ENCODE measurements at places on chromosomes 2 and 18.

GRCh38 chr18:24913507-24914170 lies 438.3 kb downstream of the ZNF521 start:
- no peak for DNase-seq

GRCh38 chr2:201697899-201698298 lies 545 bp downstream of the MPP4 start:
- no peak for DNase-seq

DNA sequence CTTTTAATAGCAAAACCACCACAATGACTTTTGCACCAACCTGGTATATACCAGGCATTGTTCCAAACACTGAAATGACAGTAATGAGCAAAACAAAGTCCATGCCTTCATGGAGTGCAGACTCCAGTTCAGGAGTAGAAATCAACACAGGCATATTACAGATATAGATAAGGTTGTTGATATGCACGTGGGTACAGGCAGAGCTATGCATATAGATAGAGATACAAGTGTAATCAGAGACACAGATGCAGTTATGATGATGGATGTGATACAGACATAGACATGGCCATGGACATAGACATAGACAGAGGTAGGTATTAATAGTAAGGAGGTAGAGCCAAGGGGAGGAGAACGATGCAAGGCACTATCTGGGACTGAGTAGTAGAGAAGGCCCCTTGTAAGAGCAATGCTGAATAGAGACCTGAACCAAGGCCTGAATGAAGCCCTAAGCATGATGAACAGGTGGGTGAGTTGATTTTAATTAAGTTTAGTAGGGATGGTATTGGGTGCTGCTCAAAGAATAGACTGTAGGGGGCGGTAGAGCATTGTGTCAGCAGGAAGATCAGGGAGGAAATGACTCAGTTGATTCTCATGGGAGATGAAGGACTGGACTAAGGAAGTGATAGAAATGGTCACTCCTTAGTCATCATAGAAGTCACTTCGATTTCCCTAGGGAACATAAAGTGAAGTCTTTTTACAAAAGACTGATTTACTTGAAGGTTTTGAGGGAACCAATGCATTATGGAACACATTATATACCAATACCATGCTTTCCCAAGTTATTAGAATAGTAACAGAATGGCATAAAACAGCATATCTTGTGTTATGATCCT lies 39.4 kb downstream of the CMPK2 start:
- DNase-seq, result peak; percentile 57

DNA sequence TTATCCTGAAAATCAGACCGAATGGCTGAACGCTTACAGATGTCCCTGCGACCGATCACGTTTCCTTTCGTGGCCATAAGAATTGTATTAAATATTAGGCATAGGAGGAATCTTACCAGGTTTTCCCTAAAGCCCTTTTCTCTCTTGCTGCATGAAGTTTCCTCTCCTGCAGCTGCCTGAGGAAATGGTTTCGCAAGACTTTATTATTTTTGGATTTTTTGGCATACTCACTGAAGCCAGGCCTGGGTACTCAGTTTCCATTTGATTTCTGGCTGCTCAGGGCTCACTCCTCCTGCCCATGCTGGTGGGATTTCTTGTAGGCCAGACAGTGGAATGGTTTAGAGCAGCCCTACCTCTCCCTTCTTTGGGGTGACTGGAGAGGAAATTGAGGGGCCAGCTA lies 114.0 kb downstream of the KLHL29 start:
- no peak for DNase-seq

DNA sequence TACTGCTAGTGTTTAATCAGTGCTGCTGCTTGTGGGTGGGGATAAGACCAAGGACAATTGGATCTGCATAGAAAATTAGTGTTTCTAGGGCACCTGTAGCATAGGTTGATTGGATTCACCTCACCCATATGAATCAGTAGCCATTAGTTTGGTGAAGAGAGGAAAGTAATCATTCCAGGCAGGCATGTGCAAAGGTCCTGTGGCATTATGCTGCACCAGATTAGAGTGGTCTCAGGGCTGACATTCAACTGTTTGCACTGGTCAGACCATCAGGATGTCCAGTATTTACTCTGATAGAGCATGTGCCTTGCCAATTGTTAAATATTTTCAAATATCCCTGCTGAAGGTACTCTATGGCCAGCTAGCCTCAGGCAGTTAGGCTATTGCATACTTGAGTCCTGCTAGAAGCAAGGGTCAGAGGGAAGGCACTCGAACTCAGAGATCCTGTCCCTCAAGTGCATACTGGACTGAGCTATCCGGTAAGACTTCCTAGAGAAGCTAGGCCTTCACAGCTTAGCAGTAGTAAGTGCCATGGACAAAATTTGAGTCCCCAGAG lies 64.7 kb downstream of the SKA1 start:
- no peak for DNase-seq

GRCh38 chr2:127081826-127082633 lies 24.9 kb downstream of the BIN1 start:
- DNase-seq, result peak; percentile 80

DNA sequence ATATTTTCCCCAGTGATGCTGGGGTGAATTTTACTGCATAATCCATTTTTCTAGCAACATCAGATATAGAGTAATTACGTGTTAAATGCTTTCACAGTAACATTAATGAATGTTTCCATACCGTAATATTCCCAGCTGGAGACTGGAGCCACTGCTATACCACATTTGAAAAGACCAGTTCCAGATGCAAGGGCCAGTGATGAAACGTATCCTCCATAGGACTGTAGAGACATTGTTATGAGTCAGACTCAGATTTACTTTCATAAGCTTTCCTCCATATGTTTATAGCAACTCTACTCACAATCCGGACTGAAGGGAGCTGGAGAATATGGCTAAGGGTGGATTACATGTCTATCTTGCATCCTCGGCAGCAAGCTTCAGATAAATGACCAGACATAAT lies 22.7 kb upstream of the GCG start:
- DNase-seq, result no peak

DNA sequence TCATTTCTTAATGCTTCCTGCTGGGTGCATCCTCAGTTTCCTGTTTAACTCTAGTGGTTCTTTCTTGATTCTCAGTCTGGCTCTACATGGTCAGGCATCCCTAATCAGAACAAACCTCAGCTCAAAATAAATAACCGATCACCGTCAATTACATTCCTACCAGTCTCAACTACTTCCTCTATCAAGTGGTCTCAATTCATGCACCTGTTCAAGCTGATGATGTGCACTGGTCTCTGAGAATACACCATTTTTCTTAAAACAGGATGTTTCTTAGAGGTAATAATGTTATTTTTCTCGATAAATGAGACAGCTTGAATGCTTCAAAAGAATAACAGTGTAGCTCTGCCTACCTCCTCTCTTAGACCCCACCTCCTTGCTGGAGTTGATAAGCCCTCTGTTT lies 420.9 kb downstream of the SOCS6 start:
- no peak for DNase-seq

- no peak for DNase-seq
These were observed 45.6 kb upstream of the ZC3H15 start for GRCh38 chr2:186440506-186440905.

GRCh38 chr2:3294069-3294468 lies 83.5 kb downstream of the EIPR1 start:
- DNase-seq, result no peak

DNA sequence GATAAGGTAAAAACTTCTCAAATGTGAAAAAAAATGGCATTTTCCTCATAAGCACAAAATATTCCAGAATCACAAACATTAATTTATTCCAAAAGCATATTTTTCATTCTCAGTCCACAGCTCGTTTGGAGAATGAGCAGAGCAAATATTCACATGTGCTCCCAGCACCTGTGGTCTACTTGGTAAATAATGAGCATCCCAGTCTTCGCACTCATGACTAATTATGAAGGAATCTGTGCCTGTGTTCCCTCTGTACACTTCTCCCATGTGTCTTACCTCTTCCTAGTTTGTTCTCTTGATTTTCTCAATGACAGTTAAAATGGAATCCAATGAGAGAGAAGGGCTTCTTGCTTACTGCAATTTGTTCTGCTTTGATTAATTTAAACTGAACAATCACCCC lies 671.0 kb upstream of the SOX11 start:
- no peak for DNase-seq

DNA sequence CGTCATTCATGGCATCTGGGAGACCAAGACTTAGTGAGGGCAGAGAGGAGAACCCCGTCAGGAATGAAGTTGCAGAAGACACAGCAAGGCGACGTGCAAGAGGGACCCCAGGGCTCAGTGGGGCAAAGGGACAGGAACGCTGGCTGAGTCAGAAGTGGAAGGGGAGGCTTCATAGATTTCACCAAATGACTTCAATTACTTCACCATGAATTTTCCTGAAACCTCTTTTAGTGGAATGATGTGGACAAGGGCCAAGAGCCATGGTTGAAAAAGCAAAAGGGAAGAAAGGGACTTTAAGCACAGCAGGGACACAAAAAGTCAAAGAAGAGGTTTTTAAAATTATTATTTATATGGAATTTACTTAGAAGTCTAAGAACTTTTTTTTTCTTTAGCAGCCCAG lies 141.6 kb upstream of the PID1 start:
- no peak for DNase-seq

All from GM10248 (cell line).